ENCODE measurements at places on chromosomes 4 and X.

- no peak for DNase-seq
These were observed 29.9 kb downstream of the VEGFC start for GRCh38 chr4:176762661-176763308.

DNA sequence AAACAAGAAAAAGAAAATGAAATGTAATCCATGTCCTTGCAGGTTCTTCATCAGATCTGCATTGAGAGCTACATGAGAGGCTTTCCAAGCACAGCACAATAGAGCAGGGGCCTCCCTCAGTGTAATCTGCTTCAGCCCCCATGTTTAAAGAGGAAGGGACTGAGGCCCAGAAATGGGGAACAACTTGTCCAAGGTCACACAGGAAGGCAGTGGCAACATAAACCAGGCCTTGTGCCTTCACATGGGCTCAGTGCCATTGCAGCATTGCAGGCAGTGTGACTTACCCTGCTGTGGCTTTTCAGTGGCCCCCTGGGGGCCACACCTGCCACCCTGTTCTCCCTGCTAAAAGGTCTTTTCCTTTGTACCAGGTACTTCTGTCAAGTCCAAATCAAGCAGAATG lies 20.9 kb upstream of the CD99L2 start:
- no peak for DNase-seq

DNA sequence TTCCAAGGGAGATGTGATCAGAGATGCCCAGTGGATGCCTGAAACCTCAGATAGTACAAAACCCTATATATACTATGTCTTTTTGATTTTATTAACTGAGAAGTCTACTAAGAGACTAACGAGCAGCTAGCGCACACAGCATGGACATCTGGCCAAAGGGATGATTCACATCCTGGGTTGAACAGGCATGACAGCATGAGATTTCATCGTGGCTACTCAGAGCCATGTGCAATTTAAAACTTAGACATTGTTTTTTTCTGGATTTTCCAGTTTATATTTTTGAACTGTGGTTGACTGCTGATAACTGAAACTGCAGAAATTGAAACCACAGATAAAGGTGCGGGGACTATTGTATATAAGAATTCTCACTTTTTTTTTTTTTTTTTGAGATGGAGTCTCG lies 2252.9 kb upstream of the AGA start:
- peak; percentile 84 for DNase-seq

- DNase-seq = no peak
These were observed 26.8 kb downstream of the OCIAD2 start for GRCh38 chr4:48879561-48880442.

- DNase-seq = no peak
These were observed 83.3 kb downstream of the SORCS2 start for GRCh38 chr4:7275490-7276154.

DNA sequence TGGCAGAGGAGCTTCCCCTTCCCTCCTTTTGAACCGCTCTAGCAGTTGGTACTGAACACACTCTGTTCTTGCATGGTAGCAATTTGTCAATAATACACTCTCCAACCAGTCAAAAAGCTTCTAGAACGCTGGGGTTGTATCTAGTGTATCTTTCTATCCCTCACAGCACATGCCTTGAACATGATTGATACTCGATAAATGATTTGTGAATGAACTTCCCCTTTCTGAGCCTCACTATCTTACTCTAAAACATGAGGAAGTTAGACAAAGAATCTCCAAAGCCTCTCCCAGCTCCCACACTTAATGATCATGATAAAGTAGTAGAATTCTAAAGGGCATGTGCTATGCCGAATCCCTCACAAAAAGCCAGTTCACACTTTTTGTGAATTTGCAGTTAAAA lies 64.4 kb downstream of the DLG3 start:
- DNase-seq = no peak

DNA sequence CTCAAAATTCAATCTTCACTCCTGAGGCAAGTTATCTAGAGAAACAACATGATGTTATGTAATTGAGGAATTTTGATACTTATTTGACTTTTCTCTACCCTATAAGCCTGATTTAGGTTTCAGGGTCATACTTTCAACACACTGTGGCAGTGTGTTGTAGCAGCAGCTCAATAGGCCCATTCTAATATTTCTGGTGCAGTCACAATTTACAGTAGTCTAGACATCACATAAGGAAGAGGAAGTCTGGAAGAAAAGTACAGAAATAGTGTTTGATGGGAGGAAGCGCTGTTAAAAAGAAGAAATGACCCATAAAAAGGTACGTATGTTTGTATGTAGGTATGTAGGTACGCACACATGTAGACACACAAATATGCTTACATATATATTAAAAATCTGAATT lies 194.3 kb downstream of the ARHGAP24 start:
- no peak for DNase-seq

DNA sequence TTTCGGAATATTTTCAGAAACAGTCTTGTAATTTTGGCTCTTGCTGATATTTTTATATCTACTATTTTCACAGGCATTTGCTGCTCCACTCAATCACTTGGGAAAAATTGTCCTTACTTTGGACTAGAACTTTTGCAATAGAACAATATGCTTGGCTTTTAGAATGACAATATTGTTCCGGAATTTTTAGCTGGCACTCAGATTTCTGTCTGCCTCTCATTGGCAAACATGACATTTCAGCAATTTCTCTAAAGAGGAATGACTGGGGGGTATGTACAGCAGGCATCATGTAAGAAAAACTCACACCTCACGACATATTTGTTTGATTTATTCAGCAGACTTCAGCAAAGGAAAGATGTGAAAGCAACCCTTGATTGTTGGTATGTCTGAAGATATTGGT lies 243.6 kb upstream of the GPRIN3 start:
- DNase-seq = no peak

GRCh38 chr4:4333265-4333706 lies 43.2 kb downstream of the ZBTB49 start:
- peak; percentile 51 for DNase-seq

- DNase-seq = no peak
These were observed 4.1 kb upstream of the SEC24B start for GRCh38 chr4:109429545-109429944.

DNA sequence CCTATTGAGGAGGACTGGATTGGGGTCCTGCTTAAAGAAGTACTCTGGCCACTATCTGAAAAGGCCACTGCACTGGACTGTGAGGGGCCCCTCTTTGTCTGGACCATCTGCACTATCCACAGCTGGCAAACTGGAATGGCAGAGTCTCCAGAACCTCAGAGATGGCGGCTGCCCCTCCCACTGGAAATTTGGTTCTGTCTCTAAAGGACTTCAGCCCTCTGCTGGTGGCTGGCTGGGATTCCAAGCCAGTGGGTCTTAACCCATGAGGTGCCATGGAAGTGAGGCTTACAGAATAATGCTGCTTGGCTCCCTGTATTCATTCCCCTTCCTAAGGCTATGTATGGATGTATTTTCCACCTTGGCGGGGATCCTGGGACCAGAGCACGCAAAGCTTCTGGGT lies 41.6 kb upstream of the CYLC1 start:
- DNase-seq = no peak

DNA sequence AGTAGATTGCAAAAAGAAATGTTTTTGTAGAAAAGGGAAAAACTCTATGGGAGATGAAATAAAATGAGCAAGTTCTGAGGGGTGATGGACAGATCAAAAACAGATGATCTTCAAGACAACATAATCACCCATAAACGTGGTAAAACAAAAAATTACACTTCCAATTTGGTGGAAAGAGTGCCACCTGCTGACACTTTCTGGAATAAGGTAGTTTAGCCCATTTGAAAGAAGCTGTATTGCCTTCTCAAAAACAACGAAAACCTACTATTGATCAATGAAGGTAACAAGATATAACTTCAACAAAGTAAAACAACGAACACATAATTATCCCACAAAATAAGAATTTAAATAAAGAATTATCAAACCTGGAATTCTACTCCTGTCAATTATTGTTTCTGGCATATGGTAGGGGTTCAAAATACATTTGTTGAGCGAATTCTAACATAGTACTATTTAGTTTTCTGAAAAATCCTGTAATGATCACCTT lies 2.5 kb downstream of the COQ2 start:
- DNase-seq = no peak

- no peak for DNase-seq
These were observed 1.6 kb downstream of the OPRPN start for GRCh38 chr4:70399319-70399718.

DNA sequence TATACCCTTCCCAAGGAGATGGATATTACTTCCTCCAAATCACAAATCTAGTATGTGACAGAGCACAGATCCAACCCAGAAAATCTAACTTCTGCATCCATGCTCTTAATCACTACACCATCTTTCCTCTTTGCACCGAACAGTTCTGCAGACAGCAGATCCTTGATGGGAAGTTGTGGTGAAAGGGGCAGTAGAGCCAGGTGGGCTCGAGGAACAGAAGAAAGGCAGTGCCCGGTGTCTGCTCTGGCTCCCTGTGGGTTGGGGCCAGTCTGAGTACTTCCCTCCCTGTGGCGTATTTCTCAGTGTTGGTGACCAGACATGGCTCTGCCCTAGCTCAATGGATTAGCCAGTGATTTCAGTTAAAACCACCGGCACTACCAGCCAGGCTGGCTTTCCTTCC lies 15.3 kb downstream of the HOPX start:
- DNase-seq = no peak

- DNase-seq = no peak
These were observed 16.5 kb downstream of the UTP3 start for GRCh38 chr4:70704931-70705182.

DNA sequence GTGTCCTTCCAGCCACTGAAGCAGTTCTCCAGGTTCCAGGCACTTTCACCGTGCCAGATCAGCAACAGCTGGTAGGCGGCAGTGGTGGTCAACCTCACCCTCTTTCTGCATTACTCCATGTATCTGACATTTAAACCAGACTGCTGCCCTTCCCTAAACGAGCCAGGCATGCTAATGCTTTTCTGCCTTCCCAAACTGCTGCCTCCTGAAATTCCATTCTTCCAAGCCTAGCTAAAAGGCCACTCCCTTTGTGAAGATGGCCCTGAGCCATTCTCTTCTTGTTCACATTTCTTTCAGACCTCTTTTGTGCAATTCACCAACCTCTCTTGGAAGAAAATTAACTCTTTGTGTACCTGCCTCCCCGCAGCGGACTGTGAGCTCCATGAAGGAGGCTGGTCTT lies 73.7 kb downstream of the CHST7 start:
- DNase-seq = no peak

- DNase-seq = no peak
These were observed 73.3 kb downstream of the FIP1L1 start for GRCh38 chr4:53450773-53451172.

- no peak for DNase-seq
These were observed 247.9 kb upstream of the EPHA5 start for GRCh38 chr4:65918212-65918611.

- DNase-seq = no peak
These were observed 52.8 kb downstream of the APOO start for GRCh38 chrX:23854945-23855344.

GRCh38 chr4:188941524-188942119 lies 802.4 kb downstream of the TRIML1 start:
- DNase-seq = peak; percentile 98

DNA sequence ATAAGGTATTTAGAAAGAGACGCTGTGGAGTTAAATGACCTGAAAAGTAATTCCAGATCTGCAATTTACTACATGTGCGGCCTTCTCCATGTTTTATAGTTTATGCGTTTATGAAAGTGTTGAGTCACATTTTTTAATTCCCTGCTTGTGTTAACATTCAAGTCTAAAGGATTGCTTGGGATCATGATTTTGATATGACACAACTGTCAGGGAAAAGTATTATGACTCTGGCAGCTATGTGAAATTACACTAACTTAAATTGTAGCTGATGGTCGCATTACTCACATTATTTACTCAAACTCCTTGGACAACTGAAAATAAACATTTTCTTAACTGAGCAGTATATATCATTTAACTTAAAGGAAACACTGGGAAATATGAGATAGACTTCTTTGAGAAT lies 14.3 kb upstream of the GABRB1 start:
- no peak for DNase-seq

- peak; percentile 13 for DNase-seq
These were observed 2.8 kb downstream of the CMC4 start for GRCh38 chrX:155068165-155068564.

- no peak for DNase-seq
These were observed 639.1 kb downstream of the GABRG1 start for GRCh38 chr4:45484740-45485139.

GRCh38 chr4:60981534-60981933 lies 218.6 kb upstream of the ADGRL3 start:
- DNase-seq = no peak

DNA sequence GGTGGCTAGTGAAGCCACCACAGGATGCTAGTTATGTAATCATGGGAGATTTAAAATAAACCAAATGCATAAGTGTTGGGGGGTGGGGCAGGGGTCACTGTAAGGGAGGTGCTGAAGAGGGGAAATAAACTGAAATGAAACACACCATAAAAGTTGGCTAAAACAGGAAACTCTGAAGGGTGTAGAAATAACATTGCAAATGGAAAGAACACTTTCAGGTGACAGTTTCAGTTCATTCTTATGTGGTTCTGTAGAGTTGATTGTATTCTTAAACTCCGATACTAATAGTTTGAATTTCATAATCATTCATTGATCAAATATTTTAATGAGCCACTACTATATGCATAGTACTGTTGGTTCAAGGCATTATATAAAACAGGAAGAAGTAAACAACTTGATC lies 80.1 kb downstream of the HDAC8 start:
- no peak for DNase-seq

GRCh38 chrX:13412208-13412600 lies 92.4 kb upstream of the ATXN3L start:
- no peak for DNase-seq

GRCh38 chrX:40570346-40571093 lies 10.2 kb upstream of the ATP6AP2 start:
- DNase-seq = no peak

DNA sequence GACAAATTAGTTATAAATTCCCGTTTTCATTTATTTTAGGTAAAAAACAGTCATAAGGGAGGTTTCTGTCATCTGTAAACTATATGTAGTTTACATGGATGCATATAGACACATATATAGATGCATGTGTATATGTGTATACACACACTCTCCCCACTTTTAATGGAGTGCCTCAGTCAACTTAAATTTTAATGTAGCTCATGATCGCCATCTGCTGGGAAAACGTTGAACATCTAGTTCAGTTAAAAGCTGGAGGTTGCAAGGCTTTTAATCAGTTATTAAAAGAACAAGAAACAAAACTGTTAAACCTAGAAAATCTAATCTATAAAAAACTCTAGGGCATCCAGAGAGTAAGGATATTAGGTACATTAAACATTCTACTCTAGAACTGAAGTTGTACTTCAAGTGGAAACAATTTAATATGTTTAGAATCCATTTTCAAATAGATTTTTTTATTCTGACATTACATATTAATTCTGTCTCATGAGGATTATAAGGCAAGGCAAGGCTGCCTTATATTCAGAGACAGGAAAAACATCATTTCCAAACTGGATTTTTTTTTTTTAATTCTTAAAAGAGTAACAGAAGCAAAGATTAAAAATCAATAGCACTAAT lies 122.6 kb downstream of the SHISA3 start:
- no peak for DNase-seq

GRCh38 chrX:70826715-70827114 lies 81.8 kb downstream of the TEX11 start:
- DNase-seq = no peak

GRCh38 chr4:67393699-67394281 lies 151.5 kb downstream of the CENPC start:
- no peak for DNase-seq

GRCh38 chr4:5517372-5517771 lies 191.0 kb downstream of the EVC2 start:
- DNase-seq = no peak
